ENCODE measurements at places on chromosomes 1 and 21. TPM values are rescaled to one million over a fixed set of nuclear protein-coding genes. Genes with fewer than 3 reads are reported as not detected.

Gene ARID4B
- total RNA-seq, result 29.0 TPM

Gene MIXL1
- total RNA-seq, result not detected

Gene ERVH48-1
- not detected for total RNA-seq

Gene DAB1
- total RNA-seq, result 0.48 TPM

Gene ITLN2
- total RNA-seq, result 30.3 TPM

Gene MROH9
- total RNA-seq, result not detected

DNA sequence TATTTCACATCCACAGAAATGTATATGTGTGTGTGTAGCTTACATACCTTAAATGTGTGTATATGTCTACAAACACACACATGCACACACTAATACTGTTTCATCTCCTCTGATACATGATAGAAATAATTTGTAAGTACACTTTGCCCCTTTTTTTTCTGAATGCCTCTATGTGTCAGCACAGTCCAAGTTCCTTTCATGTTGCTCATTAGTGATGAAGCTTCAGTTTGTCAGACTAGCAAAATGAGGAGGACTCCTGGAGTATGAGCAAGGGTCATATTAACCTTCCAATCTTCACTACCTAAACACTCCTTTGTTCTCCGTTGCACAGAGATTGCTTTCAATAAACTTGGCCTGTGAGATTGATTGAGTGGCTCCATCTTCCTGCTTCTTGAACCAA is 935.4 kb downstream of the MRPL39 start:
- DNase-seq, result no peak

DNA sequence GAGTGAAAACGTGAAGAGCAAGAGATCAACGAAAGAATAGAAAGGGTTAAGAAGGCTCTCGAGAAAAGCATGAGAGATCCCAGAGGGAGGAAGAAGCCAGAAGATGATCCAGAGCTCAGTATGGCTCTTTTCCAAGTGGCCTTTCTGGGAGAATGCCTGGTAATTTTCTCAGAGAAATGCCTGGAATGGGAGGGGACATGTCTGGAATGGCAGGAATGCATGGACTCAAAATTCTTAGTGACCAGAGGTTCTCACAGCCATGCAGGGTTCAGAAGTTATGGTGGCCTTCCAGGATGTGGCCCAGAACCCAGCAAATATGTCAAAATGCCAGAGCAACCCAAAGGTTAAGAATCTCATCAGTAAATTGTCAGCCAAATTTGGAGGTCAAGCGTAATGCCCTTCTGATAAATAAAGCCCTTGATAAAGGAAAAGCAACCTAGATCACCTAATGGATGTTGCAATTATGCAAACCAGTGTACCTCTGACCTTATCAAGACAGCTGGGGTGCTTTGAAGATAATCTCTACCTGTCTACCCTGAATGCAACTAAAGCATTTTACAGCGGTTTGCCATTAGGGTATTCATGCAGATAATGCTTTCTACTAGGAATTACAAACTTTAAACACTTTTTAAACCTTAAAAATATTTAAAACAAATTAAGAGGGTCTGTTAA is 53.1 kb downstream of the NBPF6 start:
- DNase-seq, result no peak

DNA sequence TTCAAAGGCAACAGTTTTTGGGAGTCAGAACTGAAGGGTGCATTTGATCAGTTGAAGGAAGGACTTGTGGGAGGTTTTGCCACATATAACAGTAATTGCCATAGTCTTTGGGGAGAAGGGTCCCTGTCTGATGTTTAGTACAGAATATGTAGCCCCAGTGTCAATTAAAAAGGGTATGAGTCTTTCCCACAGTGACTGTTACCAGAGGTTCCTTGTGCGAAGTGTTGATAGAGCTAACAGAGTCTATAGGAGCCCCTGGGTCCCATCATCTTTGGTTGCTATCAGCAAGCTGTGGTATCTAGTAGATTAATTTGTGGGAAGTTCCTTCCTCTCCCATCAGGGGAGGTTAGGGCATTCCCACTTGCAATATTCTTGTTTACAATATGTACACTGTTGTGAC is 329.2 kb downstream of the PTPRU start:
- DNase-seq, result no peak

DNA sequence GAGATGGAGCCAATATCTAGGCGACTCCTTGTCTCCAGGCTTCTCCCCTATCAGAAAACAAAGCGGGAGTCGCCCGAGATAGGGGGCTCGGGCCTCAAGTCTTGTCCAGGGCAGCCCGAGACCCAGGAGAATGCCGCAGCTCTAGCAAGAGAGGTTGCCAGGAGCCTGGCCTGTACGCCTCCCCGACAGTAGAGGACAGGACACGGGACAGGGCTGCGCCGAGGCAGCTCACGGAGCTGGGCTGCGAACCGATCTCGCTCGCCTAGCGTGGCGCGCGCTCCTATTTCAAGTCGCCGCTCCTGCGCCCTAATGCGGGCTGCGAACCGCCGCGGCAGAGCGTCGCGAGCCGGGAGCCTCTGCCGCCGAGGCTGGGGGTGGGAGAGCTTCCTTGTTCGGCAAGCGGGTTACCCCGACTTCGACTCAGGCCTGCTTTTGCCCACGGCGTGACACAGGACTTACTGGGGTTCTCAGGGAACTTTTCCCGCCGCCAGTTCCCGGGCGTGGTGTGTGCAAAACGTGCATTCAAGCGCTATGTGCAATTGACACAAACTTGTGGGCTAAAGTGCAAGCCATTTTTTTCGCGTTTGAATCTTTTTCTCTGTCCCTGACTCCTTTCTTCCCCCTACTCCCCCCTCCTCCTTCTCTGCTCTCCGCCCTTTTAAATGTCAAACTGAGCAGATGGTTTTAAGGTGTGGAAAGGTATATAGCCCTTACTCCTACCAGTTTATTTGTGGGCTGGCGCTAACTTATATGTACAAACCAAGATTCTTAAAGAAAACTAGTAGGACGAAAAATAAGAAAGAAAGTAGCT is 2.4 kb upstream of the PROX1 start:
- DNase-seq, result no peak

- DNase-seq, result no peak
These were observed 159.4 kb downstream of the BARHL2 start for GRCh38 chr1:90557706-90558105.

DNA sequence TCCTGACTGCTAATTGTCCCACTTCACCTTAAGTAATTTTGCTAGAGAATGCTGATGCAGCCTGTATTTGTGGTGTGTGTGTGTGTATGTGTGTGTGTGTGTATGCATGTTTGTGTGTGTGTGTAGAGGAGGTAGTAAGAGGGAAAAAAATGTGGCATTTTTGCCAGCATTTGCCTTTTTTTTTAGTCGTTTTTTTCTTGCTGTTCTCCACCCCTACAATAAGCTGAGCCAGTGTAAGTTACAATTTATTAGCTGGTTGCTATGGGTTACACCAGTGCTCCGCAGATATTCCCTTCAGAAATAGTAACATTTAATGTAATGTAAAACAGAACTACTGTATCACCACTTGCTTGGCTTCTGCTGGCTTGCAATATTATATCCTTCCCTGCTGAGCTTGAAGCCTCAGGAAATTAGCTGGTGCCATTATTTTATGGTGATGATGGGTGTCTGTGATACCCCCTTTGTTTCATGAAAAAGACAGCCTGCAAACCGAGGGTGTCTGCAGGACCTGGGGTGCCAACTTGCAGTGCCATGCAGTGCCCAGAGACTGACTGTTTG is 23.4 kb upstream of the IGSF3 start:
- no peak for DNase-seq

DNA sequence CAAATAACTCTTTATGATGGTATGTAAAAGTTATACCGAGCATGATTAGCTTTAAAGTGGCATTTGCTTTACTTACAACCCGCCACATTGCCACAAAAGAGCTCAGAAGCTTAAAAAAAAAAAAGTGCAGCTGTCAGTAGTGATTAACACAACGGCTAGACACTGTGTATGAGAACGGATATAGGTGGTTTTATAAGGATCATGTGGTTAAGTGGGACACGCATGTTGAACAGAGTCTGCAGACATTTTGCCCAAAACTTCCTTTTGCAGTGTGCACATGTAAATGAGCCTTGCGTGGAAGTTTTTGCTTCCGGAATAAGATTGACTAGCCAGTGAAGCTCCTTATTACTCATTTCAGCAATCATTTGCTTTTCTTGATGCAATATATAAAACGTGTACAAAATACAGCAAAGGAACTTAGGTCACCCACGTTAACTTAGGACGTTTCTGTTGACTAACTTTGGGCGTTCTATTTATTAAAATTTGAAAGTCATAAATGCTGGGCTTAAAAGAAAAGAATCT is 58.7 kb upstream of the RGS1 start:
- no peak for DNase-seq

GRCh38 chr21:33196941-33197374 is 32.8 kb upstream of the IFNAR2 start:
- DNase-seq, result no peak

DNA sequence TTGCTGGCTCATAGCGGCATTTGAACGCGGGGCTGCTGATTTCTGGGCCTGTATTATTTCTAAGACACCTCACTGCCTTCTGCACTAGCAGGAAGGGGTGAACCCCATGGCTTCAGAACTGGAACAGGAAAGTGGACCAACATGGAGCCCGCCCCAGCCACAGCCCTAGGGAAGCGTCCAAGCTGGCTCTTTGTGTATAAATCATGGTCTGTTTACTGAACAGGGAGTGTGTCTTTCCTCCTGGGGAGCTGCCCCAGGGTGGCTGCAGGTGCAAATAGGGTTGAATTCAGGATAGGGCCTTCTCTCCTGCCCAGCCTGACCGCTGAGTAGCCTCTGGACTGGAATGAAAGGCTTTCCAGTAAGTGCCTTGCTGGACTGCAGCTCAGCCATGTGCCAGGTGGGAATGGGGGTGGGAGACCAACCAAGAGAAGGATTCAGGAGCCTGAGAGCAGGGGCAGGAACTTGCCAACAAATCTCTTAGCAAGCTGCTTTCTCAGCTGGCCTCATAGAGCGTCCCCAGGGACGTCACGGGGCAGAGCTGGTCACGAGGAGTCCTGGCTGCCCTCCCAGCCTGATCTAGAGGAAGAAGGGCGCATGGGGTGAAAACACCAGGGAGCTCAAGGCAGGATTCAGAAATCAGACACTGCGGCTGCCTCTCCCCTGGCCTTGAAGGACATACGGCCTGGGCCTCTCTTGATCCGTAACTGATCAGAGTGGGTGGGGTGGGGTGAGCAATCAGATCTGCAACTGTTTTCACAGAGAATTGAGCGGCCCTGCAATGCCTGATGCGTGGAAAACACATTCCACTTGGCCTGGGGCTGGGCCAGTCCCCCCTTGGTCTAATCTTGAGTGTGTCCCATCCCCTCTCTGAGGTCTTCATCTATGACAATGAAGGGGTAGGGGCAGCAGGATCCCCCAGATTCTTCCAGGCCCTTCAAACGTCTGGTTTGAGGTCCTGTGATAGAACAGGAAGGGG is 56.5 kb upstream of the SELENON start:
- peak; percentile 71 for DNase-seq

DNA sequence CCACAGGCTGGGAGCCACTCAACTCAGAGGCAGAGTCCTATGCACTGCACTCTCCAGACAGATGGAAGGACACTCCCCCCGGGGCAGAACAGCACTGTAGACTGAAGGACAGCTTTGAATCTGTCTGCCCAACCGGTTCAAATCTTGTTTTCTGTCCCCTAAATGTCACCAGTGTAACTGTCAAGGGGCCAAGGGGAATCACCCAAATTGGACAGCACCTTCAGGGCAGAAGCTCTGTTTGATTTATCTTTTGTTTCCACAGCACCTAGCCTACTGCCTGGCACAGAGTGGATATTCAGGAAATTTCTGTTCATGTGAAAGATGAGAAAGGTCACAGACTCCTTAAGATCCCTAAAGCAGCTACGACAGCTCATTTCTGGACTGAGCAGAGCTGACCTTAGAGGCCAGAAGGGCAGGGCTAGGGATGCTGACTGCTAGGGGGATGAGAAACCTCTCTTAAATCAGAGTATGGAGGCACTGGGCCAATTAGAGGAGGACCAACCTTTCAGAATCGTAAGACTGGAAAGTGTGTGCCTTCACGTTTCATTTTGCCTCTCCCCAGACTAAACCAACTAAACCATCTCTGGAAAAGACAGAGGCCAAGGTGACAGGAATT is 41.0 kb downstream of the ITPKB start:
- no peak for DNase-seq

DNA sequence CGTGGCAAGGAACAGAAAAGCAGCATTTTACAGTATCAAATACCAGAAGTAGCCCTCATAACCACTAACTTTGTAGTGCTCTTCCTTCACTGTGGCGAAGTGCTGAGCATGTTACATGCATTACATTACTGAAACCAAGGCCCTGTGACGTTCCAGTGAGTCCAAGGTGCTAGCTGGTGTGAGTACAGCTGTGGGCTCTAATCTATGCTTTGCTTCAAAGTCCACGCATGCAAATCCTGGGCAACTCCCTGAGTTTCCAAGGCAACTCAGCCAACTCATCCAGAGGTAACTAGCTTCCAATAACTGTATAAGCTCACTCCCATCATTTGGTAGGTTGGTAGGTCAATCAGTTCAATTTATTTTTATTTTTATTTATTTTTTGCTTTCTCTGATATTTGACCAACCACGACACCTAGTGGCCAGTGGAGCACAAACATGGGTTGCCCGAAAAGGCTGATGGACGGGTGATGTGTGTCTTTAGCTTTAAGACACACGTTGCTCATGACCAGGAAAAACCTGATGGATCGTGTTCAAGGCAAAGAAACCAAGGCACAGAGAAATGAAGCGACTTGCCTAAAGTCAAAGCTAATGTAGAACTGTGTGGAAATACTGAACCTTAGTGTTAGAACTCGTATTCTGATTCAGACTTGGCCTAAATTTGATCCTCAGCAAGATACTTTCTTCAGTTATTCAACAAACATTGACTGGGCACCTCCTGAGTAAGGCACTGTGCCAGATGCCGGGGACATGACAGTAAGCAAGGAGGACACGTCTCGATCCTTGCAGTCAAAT is 73.0 kb downstream of the GNG12 start:
- peak; percentile 56 for DNase-seq
